ENCODE measurements at places on chromosomes 7 and 10. TPM values are rescaled to one million over a fixed set of nuclear protein-coding genes. Genes with fewer than 3 reads are reported as not detected.
A peak's percentile ranks its signal among the peaks of the same experiment; 100 is the strongest.

- DNase-seq: no peak
Measured at GRCh38 chr7:115748123-115748738, 282.3 kb downstream of the TFEC start.

C10orf67 gene
- total RNA-seq: 0.11 TPM

DNA sequence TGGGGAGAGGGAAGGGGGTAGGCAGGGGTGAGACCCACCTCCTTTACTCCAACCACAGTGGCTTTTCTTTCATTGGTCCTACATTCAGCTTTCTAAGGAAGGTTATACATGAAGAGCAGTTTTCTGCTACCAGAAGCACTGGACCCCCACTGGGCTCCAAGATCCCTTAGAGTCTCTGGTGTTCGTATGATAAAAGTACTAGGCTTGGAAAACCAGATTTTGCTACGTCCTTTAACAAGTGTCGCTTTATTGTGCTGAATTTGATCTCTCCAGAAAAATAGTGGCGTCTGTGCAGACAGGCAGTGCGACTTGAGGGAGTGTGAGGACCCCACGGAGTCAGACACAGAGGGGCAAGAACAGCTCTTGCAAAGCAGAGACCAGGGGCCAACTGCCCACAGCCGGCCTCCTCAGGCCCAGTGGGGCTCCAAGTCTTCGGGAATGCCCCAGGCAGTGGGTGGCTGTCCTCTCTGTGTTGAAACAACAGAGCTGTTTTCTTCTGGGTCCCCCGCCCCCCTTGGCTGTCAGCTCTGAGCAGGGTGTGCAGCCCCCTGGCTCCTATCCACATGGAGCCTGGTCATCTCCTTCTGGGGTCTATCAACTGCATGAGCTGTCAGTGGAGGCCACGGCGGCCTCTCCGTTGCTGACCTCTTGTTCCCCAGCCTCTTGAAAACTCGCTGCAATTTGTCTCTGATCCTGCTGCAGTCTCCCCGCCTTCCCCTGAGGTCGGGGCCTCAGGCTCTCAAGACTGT is 333.2 kb downstream of the RPS24 start:
- DNase-seq: no peak

SLC29A3 gene
- 11.0 TPM for total RNA-seq

- DNase-seq: no peak
Measured at GRCh38 chr10:70495691-70496261, 17.2 kb downstream of the PALD1 start.

BEND7 gene
- 40.7 TPM for total RNA-seq

ADAM12 gene
- 13.3 TPM for total RNA-seq

LRRN3 gene
- total RNA-seq: 9.4 TPM

- no peak for DNase-seq
Measured at GRCh38 chr10:111080224-111080623, 3.4 kb downstream of the ADRA2A start.

FOXI2 gene
- total RNA-seq: not detected

MOGAT3 gene
- total RNA-seq: not detected

- peak; percentile 47 for DNase-seq
Measured at GRCh38 chr10:102231357-102232318, 5.5 kb downstream of the ELOVL3 start.

DNA sequence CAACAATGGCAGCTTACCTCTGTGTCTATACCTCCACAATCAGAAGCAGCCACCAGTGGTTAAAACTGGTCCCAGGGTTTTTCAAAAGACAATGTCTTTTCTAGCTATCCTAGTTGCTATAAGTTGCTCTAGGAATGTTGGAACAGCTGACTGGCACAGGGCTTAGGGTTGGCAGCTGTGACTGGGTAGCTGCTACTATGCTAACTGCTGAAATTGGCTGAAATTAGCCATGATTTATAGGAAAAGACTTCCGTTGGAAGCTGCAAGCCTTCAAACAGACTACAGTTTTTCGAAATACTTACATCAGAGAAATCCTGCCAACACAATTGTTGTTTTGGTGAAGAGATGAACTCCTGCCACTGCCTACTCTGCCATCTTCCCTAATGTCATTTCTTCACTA is 102.3 kb downstream of the MKX start:
- DNase-seq: no peak

DNA sequence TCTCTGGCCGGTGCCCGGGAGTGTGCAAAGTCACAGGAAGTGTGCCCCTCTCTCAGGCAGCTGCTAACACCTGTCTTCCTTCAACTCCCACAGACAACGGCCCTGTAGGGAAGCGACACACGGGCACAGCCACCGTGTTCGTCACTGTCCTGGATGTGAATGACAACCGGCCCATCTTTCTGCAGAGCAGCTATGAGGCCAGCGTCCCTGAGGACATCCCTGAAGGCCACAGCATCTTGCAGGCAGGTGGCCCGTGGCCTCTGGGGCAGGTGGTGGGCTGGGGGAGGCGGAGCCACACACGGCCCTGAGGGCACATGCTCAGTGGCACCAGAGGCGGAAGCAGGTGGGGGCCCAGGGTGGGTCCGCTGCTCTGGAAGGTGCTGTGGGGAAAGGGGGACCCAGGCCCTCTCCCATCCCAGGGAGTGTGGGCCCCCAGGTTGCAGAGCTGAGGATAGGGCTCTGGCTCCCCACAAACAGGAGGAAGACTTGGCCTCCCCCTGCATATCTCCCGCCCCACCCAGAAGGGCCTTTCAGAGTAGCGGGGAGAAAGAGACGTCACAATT is 6.9 kb downstream of the C10orf105 start:
- no peak for DNase-seq

OR2A5 gene
- total RNA-seq: not detected

ERVW-1 gene
- total RNA-seq: 0.24 TPM

- no peak for DNase-seq
Measured at GRCh38 chr10:59900048-59900727, 6.2 kb downstream of the CCDC6 start.

DNA sequence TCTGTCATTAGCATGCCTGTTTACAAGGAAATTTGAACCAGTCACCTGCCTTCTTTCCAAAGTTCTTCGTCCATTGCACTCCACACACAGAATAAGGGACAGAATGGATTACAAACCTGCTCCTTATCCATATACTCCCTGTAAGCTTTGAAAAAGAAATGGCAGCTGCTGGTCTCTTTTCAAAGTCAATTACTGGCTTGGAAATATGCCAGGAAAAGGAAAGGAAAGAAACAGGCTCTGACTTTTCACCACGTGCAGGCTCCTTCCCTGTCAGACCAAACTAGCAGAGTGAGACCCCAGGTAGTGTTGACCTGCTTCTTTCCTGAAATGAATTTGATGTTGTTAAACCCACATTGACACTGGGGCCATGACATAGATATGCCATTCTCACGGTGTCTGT is 84.5 kb downstream of the LHFPL3 start:
- no peak for DNase-seq

ITGB8 gene
- total RNA-seq: 15.6 TPM

- DNase-seq: no peak
Measured at GRCh38 chr10:78764436-78764835, 304.3 kb upstream of the ZMIZ1 start.

TMEM248 gene
- 85.1 TPM for total RNA-seq

C1QL3 gene
- total RNA-seq: not detected

PNLIPRP3 gene
- not detected for total RNA-seq

NEBL gene
- 13.7 TPM for total RNA-seq

DNA sequence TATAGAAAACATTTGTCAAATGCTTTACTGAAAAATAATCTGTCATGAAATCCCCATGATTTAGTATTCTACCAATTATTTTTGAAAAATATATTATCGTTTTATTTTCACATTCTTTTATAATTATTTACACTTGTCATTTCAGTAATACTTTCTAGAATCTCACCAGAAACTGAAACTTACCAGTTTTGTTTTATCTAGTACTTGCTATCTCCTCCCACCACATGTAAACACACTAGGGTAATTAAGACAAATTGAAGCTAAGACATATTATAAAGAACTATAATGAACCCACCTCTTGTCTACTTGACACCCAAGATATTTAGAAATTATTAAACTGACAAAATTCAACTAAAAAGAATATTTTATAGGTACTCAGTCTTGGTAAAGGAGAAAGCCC is 51.5 kb upstream of the GRM3 start:
- DNase-seq: no peak

DNA sequence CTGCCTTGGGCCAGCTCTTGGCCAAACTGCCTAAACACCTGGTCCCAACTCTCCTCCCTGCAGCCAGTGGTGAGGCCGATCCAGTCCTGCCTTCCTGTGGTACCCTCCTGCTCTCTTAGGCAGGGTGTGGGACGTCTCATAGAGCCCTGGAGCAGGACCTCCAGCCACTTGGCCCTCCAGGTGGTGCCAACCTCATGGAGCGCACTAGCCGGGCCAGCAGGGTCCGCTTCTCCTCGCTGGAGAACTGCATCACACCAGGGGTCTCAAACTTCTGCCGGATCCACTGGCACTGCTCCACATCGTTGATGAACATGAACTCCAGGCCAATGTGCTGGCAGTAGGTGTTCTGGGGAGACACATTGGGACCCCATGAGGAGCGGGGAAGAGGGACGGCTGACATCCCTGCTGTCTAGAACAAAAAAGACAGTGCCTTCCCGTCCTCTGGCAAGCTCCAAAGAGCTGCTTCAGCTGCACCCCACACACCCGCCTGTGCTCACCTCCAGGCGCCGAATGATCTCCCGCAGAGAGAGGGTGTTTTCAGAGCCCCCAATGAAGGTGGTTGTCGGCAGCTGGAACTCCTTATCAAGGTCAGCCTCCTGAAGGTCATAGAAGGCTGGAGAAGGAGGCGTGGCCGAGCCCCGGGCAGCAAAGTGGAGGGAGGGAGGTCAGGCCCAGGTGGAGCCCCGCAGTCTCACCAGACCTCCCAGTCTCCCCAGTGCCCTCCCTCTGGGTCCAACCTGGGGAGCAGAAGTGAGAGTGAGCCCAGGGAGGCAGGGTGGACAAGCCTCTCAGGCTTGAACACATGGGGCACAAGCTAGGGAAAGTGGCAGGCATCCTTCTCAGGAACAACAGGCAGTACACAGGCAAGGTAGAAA is 10.2 kb downstream of the OGDHL start:
- DNase-seq: no peak

DNA sequence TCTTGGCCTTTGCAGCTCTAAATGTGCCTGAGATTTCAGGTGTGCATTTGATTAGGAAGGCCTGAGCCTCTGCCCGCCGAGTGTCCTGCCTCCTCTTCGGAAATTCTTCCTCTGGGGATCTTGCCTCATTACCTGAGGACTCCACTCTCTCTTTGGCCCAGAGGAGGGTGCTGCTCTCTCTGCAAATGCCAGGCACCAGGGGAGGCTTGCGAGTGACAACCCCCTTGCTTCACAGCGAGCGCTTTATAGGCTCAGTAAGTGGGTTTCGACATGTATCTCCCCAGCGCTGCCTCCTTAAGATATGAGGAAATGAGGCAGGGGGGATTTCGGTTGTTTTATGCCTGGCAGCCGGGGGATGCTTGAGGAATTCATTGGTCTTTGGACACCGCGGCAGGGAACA is 423.9 kb downstream of the GLRX3 start:
- DNase-seq: no peak

CFAP58 gene
- total RNA-seq: 1.1 TPM

GRCh38 chr7:21966271-21966670 is 20.6 kb upstream of the CDCA7L start:
- DNase-seq: no peak

AMPH gene
- 2.0 TPM for total RNA-seq

PAX4 gene
- not detected for total RNA-seq

KDM7A gene
- total RNA-seq: 6.6 TPM

RBP3 gene
- not detected for total RNA-seq

- DNase-seq: no peak
Measured at GRCh38 chr10:129586898-129587443, 119.9 kb downstream of the MGMT start.

- no peak for DNase-seq
Measured at GRCh38 chr10:102208311-102209035, 17.6 kb upstream of the ELOVL3 start.

CCDC172 gene
- not detected for total RNA-seq

ZSCAN25 gene
- total RNA-seq: 26.6 TPM

GRCh38 chr7:1140476-1141104 is 19.4 kb downstream of the ZFAND2A start:
- no peak for DNase-seq

GRID2IP gene
- total RNA-seq: 1.4 TPM

- DNase-seq: no peak
Measured at GRCh38 chr7:28075674-28076358, 104.8 kb downstream of the JAZF1 start.

CCL26 gene
- total RNA-seq: not detected

DNA sequence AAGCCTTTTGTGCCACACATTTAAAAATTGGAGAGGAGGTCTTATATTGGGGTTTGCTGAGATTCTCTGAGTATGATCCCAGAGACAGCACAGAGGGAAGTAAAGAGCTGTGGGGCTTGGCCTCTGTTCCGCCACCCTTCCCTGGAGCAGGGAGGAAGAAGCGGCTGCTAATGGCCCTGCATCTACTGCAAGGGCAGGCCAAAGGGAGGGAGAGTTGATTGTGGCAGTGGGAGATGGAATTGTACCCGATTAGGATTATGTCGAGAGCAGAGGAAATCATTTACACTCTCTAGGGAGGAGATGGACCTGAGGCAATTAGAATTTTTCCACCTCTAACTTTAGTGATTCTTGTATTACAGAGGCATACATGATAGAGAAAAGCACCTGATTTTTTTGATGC is 28.8 kb downstream of the CYP17A1 start:
- DNase-seq: no peak
